Kidney glomerular epithelial cell (primary cell): ENCODE measurements at places on chromosomes 5 and 9.
A peak's percentile ranks its signal among the peaks of the same experiment; 100 is the strongest.

DNA sequence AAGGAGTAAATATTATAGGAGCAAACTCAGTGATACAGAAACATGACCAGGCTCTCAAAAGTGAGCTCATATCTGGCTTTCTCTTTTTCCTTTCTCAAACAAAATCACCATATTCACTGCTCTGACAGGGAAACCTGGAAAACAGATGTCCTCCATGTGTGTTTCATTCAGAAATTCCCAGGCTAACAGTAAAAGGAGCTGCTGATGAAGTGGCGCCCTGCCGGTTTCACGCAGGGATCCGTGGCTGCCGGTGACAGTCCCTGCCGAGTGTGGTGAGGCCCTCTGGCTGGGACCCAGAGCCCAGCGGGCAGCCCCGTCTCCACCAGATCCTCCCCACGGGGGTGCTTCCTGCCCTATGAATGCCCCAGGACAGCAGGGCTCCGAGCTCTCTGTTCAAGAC lies 208.1 kb downstream of the GNA14 start:
- no peak for DNase-seq

DNA sequence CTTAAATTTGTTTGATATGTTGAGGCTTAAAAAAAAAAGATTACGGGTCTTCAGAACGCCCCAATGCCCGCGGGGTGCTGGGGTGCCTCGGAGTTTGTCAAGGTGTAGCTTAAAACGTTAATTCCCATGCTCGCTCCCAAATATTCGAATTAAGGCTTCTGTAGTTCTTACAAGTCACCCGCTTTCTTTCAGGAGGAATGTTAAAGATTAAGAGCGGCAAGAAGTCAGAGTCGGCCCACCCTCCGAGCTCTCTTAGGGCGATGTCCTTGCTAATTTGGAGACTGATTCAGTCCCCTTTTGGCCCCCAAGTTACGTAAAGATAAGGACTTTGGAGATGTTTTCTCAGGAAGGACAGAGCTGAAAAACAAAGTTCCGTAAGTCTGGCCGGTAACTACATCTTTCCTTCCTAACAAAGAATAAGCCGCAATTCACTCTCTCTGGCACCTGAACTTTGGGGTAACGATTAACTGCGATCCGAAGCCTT lies 746 bp upstream of the NPM1 start:
- DNase-seq, result no peak

GRCh38 chr9:120866651-120867050 lies 10.3 kb downstream of the PHF19 start:
- DNase-seq, result no peak

DNA sequence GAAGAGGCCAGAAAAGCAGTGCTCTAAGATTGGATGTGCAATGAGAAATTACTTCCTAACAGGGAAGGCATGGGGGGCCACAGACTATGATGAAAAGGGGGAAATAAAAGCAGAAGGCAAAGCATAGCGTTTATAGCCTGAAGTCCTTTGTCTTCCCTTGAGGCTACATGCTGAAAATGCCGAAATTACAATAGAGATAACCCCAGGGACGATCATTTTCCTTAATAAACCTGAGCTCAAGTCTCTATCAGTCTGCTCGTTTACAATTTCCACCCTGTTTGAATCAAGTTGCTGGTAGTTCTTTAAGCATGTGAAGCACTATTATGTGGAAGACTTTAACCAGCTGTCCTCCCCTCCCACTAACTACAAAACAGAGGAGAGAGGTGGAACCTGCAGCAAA lies 60.4 kb downstream of the FREM1 start:
- no peak for DNase-seq

GRCh38 chr9:133258061-133259015 lies 16.7 kb downstream of the ABO start:
- peak; percentile 49 for DNase-seq

DNA sequence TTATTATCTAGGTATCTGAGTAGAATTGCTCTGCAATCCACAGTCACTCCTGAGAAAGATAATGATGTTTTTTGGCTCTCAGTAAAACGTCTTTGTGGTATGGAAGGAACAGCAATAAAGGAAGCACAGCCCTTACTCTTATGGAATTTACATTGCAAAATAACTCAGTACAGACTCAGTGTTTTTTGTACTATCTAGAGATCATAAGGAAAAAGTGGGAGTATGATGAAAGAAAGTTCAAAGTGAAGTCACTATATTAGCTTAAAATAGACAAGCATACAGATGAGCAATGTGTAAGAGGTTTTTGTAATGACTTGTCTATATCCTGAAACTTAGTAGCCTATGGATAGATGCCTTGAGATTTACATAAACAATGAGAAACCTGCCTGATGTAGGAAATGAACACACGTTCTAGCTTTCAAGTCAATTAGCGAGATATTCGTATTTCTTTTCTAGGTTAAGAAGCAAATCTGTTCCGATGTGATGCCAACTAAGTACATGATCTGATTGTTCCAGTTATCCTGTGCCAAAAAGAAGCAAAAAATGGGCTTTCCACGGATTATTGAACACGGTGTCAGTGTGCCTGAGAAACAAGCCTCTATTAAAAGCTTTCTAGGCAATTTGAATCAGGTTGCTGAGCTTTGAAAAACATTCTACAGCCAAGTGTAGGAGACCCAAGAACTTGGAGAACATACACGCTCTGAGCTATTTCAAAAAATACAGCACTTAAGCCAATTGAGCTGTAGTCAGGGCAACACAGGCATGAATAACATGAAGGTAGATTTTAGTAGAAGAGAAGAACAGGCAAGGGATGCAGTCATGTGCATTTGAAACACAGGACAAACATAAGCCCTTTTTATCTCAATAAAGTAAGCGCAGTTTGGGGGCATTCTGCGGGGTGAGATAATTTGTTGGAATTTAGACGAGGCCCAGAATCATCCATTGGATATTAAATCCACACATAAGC lies 86.3 kb upstream of the TAF11L2 start:
- DNase-seq, result no peak

DNA sequence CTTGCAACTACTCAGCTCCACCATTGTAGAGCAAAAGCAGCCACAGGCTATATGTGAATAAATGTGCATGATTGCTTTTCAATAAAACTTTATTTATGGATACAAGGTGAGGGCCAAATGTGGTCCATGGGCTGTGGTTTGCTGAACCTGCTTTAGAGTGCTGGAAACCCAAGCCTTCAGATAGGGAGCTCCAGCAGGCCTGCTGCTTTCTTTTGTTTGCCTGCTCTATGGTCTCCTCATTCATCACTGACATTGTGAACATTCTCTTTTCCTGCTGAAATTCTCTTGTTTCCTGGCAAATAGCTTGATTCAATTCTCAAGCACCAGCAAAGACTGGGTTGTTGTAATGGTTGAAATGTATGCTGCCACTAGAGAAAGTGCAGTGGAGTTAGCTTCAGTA lies 26.0 kb downstream of the EGFLAM start:
- no peak for DNase-seq

- peak; percentile 84 for DNase-seq
Observed at GRCh38 chr5:168268949-168269936, 22.2 kb upstream of the WWC1 start.

- no peak for DNase-seq
Observed at GRCh38 chr5:95959888-95960666, 1.6 kb downstream of the ELL2 start.

DNA sequence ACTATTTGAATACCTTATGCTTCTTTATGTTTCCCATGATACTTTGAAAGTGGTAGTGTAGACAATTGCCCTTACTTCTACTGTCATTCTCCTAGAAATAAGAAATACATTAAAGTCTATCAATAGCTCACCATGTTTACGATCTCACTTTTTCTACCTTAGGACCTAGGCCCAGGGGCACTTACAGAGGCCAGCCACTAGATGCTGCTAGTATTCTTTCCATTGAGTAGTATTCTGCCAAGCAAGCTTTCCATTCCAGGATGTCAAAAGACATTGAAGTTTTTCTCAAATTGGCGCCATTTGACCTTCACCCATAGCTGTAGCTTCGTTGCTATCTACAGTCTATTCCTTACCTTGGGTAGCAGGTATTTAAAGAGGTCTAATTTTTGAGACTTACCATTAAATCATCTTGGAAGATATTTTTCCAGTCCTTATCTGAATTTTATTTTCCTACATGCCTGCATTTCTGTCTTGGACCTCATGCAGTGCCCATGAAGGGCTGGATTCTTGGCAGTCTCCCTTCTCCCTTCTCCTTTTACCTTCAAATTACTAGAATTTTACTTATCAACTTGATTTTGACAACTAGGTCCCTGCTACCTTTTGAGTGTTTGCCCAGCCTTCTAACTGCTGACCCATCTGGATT lies 246.0 kb upstream of the NUDT12 start:
- DNase-seq, result peak; percentile 62
